WTC11 (cell line): ENCODE measurements at places on chromosomes 2 and 18. TPM values are rescaled to one million over a fixed set of nuclear protein-coding genes. Genes with fewer than 3 reads are reported as not detected.

GRCh38 chr2:375270-375955 lies 87.5 kb upstream of the ALKAL2 start:
- H3K27me3 ChIP-seq = peaks cover 10% of the 10 kb centered on the region
- H3K4me1 ChIP-seq = no peaks in the 10 kb centered on the region
- no peak overlapping the region for H3K27ac ChIP-seq
- no peak for DNase-seq
- H3K36me3 ChIP-seq = peaks cover 11% of the 10 kb centered on the region
- no peak overlapping the region for H3K4me3 ChIP-seq

GRCh38 chr2:132668987-132669907 lies 758 bp downstream of the LYPD1 start:
- H3K36me3 ChIP-seq = no peaks in the 10 kb centered on the region
- H3K27me3 ChIP-seq = peaks cover 84% of the 10 kb centered on the region
- peak; percentile 56 for DNase-seq
- peak overlapping the region; percentile 82 for H3K4me3 ChIP-seq
- H3K4me1 ChIP-seq = peaks cover 24% of the 10 kb centered on the region

- peaks cover 4% of the 10 kb centered on the region for H3K36me3 ChIP-seq
- H3K27ac ChIP-seq = no peak overlapping the region
- H3K27me3 ChIP-seq = no peaks in the 10 kb centered on the region
- H3K4me1 ChIP-seq = no peaks in the 10 kb centered on the region
- DNase-seq = no peak
Measured at GRCh38 chr2:128727914-128728313, 409.2 kb upstream of the HS6ST1 start.

Gene PROM2
- 7.9 to 11.8 TPM (median 8.3 TPM) in 3 replicates for total RNA-seq

Gene CTLA4
- total RNA-seq = 0.31 to 0.44 TPM in 2 of 3 replicates, not detected in the other

GRCh38 chr2:69163109-69163508 lies 150.1 kb downstream of the ANTXR1 start:
- H3K27ac ChIP-seq = peak overlapping the region; percentile 2; the same call in 1 of the 2 replicates
- no peaks in the 10 kb centered on the region for H3K27me3 ChIP-seq
- H3K36me3 ChIP-seq = peaks cover 7% of the 10 kb centered on the region
- peaks cover 30% of the 10 kb centered on the region for H3K4me1 ChIP-seq

DNA sequence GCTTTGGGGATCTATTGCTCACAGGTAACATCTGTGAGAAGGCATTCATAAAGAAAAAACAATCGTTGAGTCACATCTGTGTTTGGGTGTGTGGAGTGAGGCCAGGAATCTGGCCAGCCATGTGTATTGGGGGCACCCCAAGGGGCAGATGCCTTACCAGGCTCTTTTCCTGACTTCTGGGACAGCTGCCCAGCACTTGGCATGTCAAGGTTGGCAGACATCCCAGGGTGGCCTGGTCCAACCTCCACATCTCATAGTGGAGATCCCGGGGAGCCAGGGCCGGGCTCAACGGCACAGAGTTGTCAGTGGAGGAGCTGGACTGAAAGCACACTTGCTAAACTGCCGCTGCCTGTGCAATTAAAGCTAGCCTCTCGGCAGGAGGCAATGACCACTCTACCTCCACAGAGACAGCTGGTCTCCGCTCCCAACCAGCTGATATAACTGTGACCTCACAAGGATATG lies 75.3 kb upstream of the MGAT4A start:
- no peak overlapping the region for H3K27ac ChIP-seq
- no peaks in the 10 kb centered on the region for H3K36me3 ChIP-seq
- no peak overlapping the region for H3K4me3 ChIP-seq
- H3K27me3 ChIP-seq = no peaks in the 10 kb centered on the region; the same call in 1 of the 2 replicates
- DNase-seq = no peak

DNA sequence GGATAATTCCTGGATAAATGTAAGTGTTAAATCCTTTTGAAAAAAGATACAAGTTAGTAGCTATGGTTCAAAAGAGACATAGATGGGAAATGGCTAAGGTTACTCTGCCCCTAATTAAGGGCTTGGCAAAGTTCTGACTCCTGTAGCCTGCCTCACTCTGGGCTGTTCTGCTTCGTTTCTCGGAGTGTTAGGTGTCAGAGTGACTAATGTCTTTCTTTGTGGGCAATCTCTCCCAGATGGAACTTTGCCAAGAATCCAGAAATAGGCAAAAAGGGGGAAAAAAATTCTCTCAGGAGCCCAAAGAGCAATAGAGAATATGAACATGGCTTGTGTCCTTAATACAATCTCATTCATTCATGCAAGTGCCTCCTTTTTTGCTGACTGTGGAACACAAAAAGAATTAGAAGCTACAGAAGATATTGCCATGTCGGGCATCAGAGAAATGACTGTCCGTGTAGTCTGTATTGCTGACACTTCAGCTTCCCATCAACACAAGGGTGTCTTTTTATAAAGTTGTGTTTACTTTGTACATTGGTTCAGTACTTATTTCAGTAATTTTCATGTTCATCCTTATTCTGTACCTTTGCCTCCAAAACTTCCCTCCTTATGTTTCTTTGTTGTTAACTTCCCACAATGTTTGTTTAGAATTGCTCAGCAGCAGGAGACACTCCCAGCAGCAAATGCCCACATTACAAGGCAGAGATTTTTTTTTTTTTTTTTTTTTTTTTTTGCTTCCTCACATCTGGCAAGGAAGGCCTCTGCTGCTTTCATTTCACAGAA lies 134.0 kb downstream of the FTCDNL1 start:
- H3K4me3 ChIP-seq = no peak overlapping the region
- no peak overlapping the region for H3K27ac ChIP-seq
- H3K36me3 ChIP-seq = no peaks in the 10 kb centered on the region
- H3K4me1 ChIP-seq = peaks cover 3% of the 10 kb centered on the region; the same call in 1 of the 2 replicates
- no peak for DNase-seq

DNA sequence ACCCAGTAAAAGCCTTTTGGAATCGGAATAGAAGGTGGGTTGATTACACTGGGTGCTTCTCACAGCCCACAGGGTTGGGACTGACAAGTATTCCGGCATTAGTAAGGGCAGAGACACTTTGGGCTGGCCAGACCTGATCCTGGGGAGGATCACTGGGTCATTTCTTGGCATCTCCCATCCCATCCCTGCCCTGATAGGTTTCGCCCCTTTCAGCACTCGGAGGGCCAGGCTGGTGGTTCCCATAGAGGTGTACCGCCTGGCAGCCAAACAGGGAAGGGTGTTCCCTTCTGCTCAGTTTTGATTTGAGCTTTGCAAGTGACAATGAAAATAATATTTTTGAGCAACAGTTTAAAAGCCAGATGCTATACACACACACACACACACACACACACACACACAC lies 37.3 kb downstream of the CYP1B1 start:
- peaks cover 14% of the 10 kb centered on the region for H3K4me1 ChIP-seq
- H3K27me3 ChIP-seq = peaks cover 37% of the 10 kb centered on the region
- peak overlapping the region; percentile 48 for H3K4me3 ChIP-seq
- H3K36me3 ChIP-seq = no peaks in the 10 kb centered on the region
- H3K27ac ChIP-seq = no peak overlapping the region

DNA sequence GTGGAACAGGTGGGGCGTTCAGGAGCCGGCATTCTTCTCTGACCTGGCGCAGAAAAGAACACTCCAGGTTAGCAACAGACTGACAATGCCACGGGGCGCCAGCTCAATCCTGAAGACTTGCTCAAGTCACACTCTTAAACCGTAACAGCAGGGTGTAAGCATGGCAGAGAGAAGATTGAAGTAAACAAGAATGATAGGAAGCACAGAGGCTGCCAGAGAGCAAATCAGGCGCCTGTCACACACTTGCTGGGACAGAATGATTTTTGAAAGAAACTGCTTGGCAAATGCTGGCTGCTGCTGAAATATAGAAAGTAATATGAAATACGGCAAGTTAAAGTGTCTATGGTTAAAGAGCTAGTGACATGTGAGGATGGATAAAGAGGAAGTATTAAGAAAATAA lies 80.5 kb downstream of the MEP1B start:
- DNase-seq = no peak
- H3K4me3 ChIP-seq = no peak overlapping the region
- 0 out of 2 replicates have a peak, but pooled peaks cover 5% of the 10 kb centered on the region for H3K36me3 ChIP-seq
- no peaks in the 10 kb centered on the region for H3K27me3 ChIP-seq

Gene GAL3ST2
- 0.73 to 0.98 TPM (median 0.78 TPM) in 3 replicates for total RNA-seq

Gene WDR43
- total RNA-seq = 92.4 to 112 TPM (median 103 TPM) in 3 replicates

Gene NT5C1B
- not detected in 3 replicates for total RNA-seq

Gene HOXD1
- 0.14 to 0.22 TPM in 2 of 3 replicates, not detected in the other for total RNA-seq

Gene CACNB4
- 4.7 to 7.2 TPM (median 6.9 TPM) in 3 replicates for total RNA-seq

- H3K4me1 ChIP-seq = peaks cover 7% of the 10 kb centered on the region
- H3K4me3 ChIP-seq = no peak overlapping the region
- H3K27me3 ChIP-seq = no peaks in the 10 kb centered on the region
- no peak for DNase-seq
- peaks cover 18% of the 10 kb centered on the region for H3K36me3 ChIP-seq
Measured at GRCh38 chr18:11136241-11136640, 13.1 kb downstream of the PIEZO2 start.

DNA sequence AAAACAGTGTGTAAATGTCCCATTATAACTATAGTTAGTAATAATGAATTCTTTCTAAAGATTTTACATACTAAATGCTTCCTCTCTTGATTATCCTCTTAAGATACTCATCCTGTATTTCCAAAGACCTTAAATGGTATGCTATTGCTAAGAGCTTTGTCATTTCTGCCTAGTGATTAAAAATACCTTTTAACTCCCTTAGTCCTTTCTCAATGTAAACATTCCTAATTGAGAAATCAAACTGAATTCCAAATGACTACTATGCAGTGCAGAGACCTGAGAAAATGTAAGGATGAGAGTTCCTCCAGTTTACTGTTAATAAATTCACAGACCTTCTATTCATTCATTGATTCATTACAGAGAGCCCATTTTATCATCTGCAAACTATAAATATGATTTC lies 86.9 kb downstream of the SOS1 start:
- no peaks in the 10 kb centered on the region for H3K4me1 ChIP-seq
- no peak overlapping the region for H3K4me3 ChIP-seq
- no peak for DNase-seq
- peaks cover 12% of the 10 kb centered on the region for H3K36me3 ChIP-seq
- no peaks in the 10 kb centered on the region for H3K27me3 ChIP-seq

GRCh38 chr2:203062126-203062525 lies 47.5 kb downstream of the NBEAL1 start:
- peaks cover 22% of the 10 kb centered on the region for H3K36me3 ChIP-seq
- peak overlapping the region; percentile 76 for H3K27ac ChIP-seq
- no peak for DNase-seq
- no peaks in the 10 kb centered on the region for H3K27me3 ChIP-seq

DNA sequence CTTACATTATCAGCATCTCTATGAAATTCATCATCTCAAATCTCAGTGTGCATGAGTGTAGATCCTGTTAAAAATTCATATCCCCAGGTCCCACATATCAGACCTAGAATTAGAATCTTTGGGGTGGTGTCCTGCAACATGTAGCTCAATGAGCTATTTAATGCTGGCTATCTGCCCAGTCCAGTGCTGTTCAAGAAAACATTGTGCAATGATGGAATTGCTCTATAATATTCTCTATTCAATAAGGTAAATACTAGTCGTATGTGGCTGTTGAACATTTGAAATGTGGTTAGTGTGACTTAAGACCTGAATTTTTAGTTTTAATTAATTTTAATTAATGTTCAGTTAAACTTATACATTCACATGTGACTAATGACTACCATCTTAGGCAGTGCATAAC lies 127.4 kb downstream of the NOL4 start:
- DNase-seq = no peak
- no peak overlapping the region for H3K27ac ChIP-seq
- H3K4me3 ChIP-seq = no peak overlapping the region
- H3K4me1 ChIP-seq = no peaks in the 10 kb centered on the region
- no peaks in the 10 kb centered on the region for H3K27me3 ChIP-seq
- H3K36me3 ChIP-seq = no peaks in the 10 kb centered on the region

DNA sequence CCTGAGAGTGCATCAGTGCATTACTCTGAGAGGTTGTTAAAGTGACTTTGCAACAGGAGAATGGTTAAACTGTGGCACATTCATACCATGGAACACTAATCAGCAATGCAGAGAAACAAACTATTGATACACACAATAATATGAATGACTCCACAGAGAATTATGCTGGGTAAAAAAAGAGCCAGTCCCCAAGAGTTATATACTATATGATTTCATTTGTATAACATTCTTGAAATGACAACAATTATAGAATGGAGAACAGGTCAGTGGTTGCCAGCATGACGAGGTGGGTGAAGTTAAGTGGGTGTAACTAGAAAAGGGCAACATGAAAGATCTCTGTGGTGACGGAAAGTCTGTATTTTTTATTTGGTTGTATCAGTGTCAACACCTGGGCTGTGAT lies 3.0 kb upstream of the NT5C1B start:
- H3K4me1 ChIP-seq = no peaks in the 10 kb centered on the region
- H3K36me3 ChIP-seq = no peaks in the 10 kb centered on the region
- H3K4me3 ChIP-seq = no peak overlapping the region
- H3K27me3 ChIP-seq = no peaks in the 10 kb centered on the region
- no peak overlapping the region for H3K27ac ChIP-seq

DNA sequence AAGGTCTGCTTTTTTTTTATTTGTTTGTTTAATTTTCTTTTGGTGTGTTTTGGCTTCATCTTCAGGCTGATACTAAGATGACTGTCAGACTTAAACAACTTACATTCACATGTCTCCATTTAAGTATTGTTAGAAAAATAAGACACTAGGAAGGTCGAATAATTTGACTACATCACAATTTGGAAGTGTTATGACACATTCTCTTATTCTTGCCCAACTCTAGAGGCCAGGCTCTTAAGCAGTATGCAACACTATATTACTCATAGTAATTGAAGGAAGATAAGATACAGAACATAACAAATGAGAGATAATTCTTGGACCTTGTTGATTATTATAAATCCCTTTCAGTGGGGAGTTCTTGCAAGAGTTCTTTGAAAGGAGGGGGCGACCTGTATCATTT lies 295.3 kb upstream of the COL3A1 start:
- H3K36me3 ChIP-seq = 0 out of 2 replicates have a peak, but pooled peaks cover 2% of the 10 kb centered on the region
- peaks cover 29% of the 10 kb centered on the region for H3K4me1 ChIP-seq
- H3K27me3 ChIP-seq = peaks cover 10% of the 10 kb centered on the region
- no peak overlapping the region for H3K27ac ChIP-seq
- H3K4me3 ChIP-seq = no peak overlapping the region
- no peak for DNase-seq
